Naive B cell (primary cell): ENCODE measurements at places on chromosomes 1 and 21.

GRCh38 chr1:67889953-67890567 lies 56.8 kb upstream of the GNG12 start:
- DNase-seq, result no peak

DNA sequence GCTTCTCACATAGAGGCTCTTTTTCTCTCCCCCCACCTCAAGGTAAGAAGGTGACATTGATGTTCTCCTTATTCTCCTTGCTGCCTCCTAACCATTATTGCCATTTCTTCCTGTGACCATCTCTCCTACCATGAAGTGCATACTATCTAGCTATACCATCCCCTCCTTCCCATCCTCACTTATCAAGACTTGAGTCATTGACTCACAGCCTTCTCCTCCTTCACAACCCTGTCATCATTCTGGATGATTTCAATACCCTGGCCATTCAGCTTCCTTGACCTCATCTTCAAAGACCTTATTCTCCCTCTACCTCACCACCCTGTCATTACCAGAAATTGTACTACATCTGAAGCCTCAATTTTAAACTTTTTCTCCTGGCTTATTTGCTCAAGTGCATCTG lies 10.9 kb upstream of the HIPK1 start:
- DNase-seq, result no peak

- no peak for DNase-seq
These were observed 5.6 kb upstream of the POFUT2 start for GRCh38 chr21:45293220-45293725.

DNA sequence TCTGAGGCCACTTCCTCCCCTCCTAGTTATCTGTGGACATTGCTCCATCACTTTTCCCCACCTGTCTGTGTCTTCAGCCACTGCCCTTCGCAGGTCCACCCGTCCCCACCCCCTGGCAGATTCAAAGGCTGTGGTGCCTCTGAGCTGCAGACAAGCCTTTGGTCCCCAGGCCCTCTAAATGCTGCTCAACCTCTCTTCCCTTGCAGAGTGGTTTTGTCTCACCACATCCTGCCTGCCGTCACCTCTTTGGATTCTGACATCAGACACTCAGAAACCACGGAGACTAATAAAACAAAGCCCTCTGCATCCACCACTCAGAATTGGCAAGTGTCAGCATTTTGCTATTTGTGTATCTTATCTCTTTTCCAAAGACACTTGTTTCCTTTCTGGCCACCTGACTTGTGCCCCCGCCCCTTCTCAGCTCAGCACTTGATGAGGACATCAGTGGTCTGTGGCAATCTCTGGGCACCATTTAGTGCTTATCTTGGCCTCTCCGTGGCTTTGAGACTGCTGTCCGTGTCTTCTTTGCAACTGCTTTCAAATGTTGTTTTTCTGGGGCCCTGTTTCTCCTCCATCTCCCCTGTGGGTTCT lies 7.7 kb downstream of the CNIH3 start:
- DNase-seq, result no peak

- DNase-seq, result no peak
These were observed 2.2 kb downstream of the PUSL1 start for GRCh38 chr1:1310476-1311053.

- no peak for DNase-seq
These were observed 3902.5 kb downstream of the SRGAP2C start for GRCh38 chr1:125087247-125087646.

DNA sequence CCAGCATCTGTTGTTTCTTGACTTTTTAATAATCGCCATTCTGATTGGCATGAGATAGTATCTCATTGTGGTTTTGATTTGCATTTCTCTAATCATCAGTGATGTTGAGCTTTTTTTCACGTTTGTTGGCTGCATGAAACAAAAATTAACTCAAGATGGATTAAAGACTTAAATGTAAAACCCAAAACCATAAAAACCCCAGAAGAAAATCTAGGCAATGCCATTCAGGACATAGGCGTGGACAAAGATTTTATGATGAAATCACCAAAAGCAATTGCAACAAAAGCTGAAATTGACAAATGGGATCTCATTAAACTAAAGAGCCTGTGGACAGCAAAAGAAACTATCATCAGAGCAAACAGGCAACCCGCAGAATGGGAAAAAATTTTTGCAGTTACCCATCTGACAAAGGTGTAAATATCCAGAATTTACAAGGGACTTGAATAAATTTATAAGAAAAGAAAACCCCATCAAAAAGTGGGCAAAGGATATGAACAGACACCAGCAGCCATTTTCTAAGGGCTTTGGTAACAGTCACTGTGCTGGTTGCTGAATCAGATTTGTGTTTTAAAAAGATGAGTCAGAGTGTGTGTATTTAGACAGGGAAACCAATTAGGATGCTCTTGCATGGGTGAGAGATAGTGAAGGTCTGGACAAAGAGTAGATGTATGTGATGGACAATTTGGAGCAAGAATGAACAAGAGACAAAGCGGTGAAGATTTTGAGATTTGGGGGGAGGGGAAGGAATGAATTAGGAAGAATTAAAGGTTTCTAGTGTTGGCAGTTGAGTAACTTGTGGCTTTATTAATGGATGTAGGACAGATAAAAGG lies 110.7 kb downstream of the RYR2 start:
- no peak for DNase-seq

DNA sequence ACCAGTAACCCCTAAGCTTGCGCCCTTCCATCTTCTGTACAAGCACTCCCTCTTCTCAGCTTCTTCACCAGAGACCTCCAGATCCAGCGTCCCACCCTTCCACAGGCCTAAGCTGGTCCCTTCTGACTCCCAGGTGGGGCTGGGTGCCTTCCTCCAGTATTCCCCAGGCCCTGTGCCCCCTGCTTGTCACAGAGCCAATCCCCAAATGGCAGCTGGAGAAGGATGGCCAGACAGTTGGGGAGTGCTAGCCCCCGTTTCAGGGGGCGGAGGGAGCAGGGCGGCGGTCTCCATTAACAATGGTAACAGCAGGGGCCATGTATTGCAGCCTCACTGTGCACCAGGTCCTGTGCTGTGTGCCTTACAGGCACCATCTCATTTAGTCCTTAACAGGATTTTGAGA lies 85.7 kb downstream of the KCNN3 start:
- DNase-seq, result no peak

DNA sequence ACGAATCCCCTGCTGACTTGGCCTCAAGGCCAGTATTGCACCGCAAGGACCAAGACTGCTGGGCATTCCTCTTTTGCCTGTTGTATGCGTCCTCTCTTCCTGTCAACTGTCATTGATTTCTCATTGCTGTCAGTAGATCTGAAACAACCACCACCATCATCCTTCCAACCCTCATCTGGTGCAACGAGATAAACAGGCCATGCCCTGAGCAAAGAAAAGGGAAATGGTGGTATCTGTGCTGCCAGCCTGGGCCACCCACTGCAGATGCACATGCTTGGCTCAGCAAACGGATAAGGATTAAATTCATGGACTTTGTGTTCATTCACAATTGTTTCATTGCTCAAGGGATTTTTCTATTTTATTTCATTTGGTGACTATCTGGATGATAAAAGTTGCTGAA lies 13.6 kb downstream of the OXCT2 start:
- no peak for DNase-seq

GRCh38 chr1:161176468-161177111 lies 717 bp downstream of the B4GALT3 start:
- DNase-seq, result no peak

- DNase-seq, result no peak
These were observed 619.3 kb downstream of the PTPRU start for GRCh38 chr1:29855561-29856160.

DNA sequence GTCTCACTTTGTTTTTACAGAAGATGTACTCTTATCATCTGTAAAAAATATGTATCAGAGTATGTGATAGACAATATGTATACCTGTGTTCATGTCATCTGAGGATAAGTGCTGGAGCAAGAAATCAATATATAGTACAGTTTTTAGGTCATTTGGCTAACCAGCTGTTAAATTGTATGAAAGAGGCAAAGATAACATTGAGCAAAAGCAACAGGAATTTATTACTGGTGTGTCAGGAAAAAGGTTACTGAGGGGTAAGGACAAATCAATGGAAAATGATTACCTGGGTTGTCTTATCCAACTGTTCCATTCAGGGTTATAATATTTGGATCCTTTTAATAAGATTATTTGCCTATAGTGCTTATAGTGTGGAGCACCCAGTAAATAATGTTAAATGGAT lies 4.9 kb downstream of the HIPK1 start:
- no peak for DNase-seq

DNA sequence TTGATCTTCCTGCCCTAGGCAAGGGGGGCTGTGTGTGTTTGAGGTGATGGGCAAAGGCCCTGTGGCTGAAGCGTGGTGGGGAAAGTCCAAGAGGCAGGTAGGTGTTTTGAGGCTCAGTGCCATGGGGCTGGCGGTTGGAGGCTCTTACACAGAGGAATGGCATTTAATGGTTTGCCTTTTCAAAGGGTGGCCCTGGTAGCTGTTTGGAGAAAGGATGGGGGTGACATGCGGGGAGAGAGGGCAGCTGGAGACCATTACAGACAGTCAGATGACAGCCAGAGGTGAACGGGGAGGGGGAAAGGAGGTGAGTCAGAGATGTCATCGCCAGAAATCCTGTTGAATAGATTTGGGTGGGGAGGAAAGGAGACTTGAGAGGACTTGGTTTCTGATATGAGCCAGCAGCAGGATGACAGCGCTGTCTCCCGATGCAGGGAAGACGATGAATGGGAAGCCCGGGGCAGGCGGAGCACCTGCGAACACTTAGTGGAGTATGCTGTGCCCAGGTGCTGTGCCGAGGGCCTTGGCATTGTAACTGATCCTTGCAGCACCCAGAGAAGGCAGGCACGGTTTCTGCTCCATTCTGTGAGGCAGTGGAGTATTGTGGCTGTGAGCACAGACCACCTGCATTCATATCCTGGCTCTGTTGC lies 56.3 kb downstream of the MAN1C1 start:
- DNase-seq, result no peak

DNA sequence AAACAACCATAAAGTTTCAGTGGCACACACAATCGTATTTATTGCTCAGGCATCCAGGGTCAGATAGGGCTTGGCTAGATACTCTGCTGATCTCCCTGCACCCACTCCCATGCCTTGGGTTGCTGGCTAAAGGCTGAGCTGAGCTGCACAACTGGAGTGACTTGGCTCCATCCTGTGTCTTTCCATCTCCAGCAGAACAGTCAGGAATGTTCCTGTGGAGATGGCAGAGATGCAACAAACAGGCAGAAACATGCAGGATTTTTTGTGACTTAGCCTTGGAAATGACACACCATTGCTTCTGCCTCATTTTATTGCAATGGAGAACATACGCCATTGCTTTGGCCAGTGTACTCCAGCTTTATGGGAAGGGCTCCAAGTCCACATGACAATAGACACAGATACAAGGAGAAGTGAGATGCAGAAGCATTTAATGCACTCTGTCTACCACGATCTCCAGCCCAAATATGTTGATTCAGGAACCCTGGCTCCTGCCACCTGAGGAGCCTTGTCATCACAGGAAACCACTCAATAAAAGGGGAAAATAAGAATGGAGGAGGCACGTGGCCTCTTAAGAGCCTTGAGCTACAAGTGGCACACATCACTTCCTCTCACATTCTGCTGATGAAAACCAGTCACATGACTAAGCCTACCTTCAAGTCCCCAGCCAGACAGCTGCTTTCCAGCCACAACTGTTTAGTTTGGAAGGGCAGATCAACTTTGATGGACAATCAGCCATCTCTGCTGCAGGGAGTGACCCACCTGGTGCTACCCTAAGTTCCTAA lies 10.1 kb upstream of the GUCA2B start:
- DNase-seq, result no peak

GRCh38 chr1:187605736-187606135 lies 777.0 kb downstream of the PLA2G4A start:
- no peak for DNase-seq

DNA sequence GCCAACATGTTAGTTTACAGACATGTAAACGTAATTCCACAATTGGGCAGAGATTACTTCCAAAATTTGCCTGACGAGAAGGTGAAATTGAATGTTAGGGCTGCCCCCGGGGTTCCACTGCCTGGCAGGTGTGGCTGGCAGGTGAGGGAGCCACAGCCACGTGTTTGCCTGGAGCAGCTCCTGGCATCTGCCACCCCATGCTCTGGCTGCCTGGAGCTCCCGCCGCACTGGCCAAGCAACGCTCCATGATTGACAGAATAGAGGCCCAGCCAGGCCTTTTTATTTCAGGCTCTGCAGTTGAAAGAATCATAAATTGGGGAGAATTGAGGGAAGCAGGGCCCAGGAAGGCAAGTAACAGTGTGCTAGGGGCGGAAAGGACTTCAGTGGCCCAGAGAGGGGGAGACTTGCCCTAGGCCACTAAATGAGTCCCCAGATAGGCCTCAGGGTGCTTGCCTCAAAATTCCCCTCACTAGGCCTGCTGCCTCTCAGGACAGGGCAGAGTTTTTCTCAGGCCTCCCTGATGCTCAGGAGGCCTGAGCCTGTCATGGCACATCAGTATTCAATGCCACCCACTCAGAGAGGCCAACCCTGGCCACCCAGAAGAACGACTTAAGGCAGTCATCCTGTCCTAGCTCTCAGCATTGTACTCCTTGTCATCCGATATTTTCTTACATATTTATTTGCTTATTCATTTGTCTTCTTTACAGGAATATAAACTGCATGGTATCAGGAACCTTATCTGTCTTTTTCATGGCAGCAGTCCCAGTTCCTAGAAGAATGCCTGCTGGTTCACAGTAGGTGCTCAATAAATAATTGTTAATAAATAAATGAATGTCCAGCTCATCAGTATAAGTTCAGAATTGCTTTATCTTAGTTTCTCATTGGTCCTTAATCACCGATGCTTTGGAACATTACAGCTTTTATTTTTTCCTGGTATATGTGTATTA lies 16.6 kb upstream of the S1PR1 start:
- DNase-seq, result no peak

DNA sequence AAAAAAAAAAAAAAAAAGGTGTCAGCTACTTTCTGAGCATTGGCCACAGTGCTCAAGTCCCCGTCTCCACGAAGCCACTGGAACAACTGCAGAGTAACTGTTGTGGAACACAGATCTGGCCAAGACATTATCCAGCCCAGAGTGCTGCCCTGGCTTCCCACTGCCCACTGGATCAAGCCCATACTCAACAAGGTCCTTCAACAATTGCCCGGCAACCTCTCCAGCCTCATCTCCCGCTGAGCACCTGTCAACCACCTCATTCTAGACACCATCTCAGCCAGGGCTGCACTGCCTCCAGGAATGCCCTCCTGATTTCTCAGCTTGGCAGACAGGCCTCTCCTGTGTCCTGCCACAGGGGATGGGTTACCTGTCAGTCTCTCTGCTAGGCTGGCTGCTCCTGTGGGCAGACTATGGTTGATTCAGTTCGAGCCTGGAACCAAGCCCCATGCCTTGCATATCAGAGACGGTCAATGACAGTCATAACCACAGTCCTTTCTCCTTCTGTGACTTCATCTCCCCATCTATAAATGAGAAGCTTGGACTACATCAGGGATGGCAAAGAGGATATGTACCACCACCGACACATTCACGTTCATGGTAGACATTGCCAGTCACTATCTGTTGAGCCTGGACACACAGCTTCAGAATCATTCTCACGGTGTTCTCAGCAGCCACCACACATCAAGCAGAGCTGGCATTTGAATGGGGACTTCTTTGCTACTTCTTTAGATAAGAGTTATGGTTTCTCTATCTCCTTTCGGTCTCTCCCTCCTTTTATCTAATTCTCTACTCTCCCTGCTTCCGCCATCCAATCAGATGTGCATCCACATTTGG lies 76.9 kb downstream of the MRPL37 start:
- no peak for DNase-seq

GRCh38 chr1:159983681-159984080 lies 29.6 kb upstream of the SLAMF9 start:
- DNase-seq, result no peak

GRCh38 chr1:109251277-109252166 lies 2.2 kb downstream of the CELSR2 start:
- DNase-seq, result no peak

- no peak for DNase-seq
These were observed 1.2 kb downstream of the FMO5 start for GRCh38 chr1:147223740-147224615.
